Cortex of kidney (tissue), 1 donor: ENCODE measurements at places on chromosomes 2 and 18.

GRCh38 chr2:38590053-38590452 lies 12.7 kb downstream of the HNRNPLL start:
- no peak for DNase-seq

DNA sequence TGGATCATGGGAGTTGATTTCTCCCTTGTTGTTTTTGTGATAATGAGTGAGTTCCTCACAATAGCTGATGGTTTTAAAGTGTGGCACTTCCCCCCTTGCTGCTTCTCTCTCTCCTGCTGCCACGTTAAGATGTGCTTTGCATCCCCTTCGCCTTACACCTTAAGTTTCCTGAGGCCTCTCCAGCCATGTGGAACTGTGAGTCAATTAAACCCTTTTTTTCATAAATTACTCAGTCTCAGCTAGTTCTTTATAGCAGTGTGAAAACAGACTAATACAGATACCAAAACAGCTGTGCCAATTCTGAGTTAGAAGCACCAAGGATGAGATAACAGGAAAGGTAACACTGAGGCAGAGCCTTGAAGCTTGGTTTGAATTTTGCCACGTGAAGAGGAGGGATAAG lies 44.7 kb downstream of the ITSN2 start:
- no peak for DNase-seq

DNA sequence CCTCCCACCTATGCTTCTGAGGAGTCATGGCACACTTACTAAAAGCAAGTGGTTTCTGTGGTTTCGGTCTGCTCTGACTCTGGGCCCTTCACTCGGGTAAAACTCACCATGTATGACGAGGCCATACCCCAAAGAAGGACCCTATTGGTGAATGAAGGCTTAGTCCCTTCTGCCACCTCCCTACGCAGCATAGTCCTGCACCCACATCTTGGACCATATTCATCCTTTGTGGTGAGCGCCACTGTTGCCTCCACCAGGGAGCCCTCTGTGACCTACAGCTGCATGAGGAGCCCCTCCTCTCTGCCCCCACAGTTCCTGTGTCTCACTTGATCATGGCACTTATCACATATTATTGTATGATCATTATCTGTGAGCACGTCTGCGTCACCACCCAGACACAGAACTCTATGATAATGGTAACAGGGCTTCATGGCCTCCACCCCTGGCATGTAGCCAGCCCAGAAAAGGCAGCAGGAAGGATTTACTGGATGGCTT lies 113.3 kb downstream of the TFCP2L1 start:
- no peak for DNase-seq

DNA sequence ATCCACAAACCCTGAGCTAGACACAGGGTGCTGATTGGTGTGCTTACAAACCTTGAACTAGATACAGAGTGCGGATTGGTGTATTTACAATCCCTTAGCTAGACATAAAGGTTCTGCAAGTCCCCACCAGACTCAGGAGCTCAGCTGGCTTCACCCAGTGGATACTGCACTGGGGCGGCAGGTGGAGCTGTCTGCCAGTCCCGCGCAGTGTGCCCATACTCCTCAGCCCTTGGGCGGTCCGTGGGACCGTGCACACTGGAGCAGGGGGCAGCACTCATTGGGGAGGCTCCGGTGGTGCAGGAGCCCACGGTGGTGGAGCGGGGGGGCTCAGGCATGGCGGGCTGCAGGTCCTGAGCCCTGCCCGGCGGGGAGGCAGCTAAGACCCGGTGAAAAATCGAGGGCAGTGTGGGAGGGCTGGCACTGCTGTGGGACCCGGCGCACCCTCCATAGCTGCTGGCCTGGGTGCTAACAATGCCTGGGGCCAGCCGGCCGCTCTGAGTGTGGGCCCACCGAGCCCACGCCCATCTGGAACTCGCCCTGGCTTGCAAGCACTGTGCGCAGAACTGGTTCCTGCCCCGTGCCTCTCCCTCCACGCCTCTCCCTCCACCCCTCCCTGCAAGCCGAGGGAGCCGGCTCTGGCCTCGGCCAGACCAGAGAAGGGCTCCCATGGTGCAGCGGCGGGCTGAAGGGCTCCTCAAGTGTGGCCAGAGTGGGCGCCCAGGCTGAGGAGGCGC lies 75.6 kb downstream of the MOB4 start:
- no peak for DNase-seq

- no peak for DNase-seq
Observed at GRCh38 chr2:184004289-184004947, 593.9 kb upstream of the ZNF804A start.

DNA sequence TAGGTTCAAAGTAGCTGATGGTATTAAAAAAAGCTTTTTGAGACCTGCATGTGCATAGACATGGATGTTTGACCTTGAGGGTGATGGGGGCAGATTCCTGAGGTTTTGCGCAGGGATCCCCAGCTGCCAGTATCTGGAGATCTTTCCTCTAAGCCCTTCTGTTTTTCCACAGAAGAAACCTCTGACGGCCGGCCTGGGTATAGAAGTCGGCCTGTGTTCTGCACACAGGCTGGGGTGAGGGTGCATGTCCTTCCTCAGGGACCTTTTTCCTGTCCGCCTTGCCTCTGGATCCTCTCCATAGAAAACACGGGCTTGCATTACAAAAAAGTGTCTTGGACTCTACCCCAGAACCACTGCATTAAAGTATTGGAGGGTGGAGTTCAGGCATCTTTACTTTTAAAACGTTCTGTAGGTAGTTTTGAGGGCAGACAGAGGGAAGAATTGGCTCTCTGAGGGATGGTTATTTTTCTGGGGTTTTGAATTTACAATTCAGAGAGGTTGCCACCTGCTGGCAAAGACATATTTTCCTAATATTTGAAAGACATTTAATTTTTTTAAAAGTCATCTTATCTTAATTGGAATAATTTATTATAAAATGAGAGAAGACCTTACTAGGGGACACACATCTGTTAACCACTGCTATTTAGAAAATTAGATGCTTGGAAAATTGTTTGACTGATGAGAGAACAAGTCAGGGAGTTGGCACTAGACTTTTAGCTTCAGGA lies 350.6 kb downstream of the DCDC2C start:
- DNase-seq, result no peak

GRCh38 chr2:166411473-166412230 lies 35.9 kb upstream of the SCN9A start:
- DNase-seq, result no peak

DNA sequence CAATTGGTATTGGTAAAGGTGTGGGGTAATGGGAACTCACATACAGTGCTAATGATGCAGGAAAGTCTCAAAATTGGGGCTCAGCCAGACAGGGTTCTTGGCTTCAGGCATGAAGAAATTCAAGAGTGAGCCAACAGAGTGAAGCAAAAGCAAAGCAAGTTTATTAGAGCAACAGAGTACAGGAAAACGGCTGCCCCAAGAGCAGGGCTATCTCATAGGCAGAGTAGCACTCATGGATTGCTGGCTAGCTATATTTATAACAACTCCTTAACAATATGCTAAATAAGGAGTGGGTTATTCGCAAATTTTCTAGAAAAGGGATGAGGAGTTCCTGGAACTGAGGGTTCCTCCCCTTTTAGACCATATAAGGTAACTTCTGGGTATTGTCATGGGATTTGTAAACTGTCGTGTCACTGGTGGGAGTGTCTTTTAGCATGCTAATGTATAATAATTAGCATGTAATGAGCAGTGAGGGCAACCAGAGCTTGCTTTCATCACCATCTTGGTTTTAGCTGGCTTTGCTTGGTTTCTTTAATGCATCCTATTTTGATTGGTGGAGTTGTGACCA lies 233.8 kb upstream of the NOL4 start:
- no peak for DNase-seq

GRCh38 chr2:219453671-219454590 lies 19.3 kb downstream of the SPEG start:
- no peak for DNase-seq

DNA sequence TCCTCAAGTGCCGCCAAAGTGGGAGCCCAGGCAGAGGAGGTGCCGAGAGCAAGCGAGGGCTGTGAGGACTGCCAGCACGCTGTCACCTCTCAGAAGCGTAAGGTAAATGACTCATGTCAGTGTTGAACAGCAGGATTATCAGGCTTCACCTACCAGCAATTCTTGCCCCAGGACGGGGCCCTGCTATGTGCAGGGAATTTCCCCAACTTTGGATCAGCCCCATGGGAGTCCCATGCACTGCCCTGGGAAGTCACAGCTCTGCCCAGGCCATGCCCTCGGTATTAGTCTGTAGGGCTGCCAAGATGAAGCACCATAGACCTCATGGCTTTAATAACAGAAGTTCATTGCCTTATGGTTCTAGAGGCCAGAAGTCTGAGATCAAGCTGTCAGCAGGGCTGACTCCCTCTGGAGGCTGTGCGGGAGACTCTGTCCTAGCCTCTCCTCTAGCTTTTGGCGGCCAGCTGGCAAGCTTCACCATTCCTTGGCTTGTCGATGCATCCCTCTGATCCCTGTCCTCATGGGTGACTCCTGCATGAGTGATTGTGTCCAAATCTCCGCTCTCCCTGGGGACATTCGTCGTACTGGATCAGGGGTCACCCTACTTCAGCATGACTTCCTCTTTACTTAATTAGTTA lies 55.9 kb downstream of the TRPM8 start:
- no peak for DNase-seq

DNA sequence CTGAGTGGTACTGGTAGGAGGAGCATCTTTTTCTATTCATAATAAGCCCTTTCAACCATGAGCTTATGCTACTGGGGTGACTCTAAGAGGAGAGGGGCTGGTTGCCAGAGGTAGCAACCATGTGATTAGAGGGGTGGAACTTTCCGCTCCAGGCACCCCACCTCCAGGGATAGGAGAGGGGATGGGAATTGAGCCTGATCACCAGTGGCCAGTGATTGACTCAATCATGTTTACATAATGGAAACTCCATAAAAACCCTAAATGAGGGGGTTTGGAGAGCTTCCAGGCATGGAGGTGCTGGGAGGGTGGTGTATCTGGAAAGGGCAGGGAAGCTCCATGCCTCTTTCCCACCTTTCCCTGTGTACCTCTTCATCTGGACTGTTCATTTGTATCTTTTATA lies 46.6 kb upstream of the RHOB start:
- no peak for DNase-seq

DNA sequence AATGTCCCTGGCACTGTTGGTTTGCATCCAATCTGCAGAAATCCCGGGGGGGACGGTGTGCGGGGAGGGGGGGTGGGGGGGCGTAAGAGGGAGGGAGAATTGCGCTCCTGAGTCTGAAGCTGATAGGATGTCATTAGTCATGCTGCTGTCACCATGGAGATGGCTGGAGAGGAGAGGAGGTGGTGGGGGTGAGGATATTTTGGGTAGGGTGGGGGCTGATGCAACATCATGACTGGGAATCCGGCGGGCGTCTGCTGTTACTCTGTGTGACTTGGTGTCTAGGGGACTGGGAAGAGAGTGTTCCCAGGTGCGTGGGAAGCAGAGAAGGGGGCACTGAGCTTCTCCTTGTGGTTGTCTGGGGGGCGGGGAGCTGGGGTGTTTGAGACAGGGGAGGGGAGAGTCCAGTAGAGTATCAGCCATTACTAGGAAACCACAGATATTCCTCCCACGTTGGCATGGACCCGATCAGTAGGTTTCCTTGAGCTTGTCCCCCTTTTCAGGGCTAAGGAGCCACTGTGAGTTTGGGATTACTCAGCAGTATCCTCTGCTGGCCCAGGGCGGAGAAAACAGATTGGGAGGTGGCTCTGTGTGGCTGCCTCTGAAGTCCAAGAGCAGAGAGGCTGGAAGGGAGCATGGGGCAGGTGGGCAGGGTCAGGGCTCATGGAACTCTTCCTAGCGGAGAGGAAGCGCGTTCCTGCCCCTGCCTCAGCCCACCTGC lies 18.9 kb downstream of the TET3 start:
- DNase-seq, result no peak

- no peak for DNase-seq
Observed at GRCh38 chr2:68774569-68775271, 40.1 kb downstream of the ARHGAP25 start.

- DNase-seq, result no peak
Observed at GRCh38 chr18:59708988-59709387, 11.8 kb upstream of the CCBE1 start.
